ENCODE measurements at places on chromosomes 16 and 17.

DNA sequence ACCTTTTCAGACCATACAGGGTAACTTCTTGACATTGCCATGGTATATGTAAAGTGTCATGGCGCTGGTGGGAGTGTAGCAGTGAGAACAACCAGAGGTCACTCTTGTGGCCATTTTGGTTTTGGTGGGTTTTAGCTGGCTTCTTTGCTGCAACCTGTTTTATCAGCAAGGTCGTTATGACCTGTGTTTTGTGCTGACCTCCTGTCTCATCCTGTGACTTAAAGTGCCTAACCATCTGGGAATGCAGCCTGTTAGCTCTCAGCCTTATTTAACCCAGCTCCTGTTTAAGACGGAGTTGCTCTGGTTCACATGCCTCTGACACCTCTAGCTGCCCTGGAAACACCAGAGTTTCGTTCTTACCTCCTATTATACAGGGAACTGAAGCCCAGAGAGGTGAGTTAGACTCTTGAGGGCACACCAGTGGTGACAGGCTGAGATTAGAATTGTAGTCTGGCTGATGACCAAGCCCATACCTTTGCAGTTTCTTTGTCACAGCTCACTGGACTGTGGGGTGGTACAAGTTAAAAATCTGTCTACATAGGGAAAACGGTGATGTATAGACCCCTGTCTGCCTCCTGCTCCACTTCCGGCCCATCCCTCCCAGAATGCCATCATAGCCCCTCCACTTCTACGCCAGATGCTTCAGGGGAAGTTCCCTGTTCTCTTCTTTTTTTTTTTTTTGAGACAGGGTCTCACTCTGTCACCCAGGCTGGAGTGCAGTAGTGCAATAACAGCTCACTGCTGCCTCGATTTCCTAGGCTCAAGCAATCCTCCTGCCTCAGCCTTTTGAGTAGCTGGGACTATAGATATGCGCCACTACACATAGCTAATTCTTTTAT lies 21.0 kb downstream of the KSR1 start:
- DNase-seq: no peak

- no peak for DNase-seq
These were observed 950 bp downstream of the KLHDC4 start for GRCh38 chr16:87764600-87765472.

DNA sequence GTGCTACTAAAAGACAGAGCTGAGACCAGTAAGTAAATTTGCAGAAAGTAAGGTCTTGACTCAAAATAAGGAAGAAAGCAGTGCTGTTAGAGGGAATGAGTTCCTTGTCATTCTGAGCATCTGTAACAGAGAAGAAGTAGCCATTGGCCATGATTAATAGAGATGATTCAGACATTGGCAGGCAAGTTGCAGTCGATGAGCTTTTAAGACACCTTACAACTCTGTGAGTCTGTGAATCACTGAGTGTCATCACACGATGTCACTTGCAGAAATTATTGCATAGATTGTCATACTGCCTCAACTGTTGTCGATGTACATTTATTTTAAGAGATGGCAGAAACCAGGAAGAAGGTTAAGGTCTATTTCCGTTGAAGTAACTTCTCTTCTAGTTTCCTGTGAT lies 201.1 kb upstream of the CDH13 start:
- no peak for DNase-seq

GRCh38 chr16:72992142-72992601 lies 55.8 kb downstream of the ZFHX3 start:
- DNase-seq: peak; percentile 5

- DNase-seq: no peak
These were observed 342.2 kb upstream of the DYNLRB2 start for GRCh38 chr16:80198311-80199299.

GRCh38 chr17:47117386-47117785 lies 71.7 kb downstream of the CDC27 start:
- no peak for DNase-seq

- DNase-seq: no peak
These were observed 10.3 kb downstream of the RETREG3 start for GRCh38 chr17:42598905-42599304.
